ENCODE measurements at places on chromosomes 7 and 10.
A peak's percentile ranks its signal among the peaks of the same experiment; 100 is the strongest.

GRCh38 chr10:18340496-18341051 lies 200.3 kb downstream of the CACNB2 start:
- no peak for DNase-seq

DNA sequence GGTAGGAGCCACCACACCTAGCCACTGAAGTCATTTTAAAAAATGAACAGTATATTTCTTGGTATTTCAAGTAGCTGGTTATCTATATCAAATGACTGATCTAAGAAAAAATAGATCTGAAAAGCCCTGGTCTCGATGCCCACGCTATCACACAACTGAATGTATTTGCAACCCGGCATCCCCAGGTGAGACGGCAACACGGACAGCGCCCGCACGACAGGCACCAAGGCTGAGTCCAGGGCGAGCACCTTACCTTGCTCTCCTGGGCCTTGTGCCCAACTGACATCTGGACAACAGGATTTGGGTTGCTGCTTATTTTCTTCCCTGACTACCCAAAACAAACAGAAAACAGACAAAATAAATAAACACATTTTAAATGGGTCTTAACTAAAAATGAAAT lies 44.8 kb upstream of the NCAPG2 start:
- no peak for DNase-seq

GRCh38 chr10:58833771-58834561 lies 321.3 kb downstream of the BICC1 start:
- DNase-seq, result no peak

DNA sequence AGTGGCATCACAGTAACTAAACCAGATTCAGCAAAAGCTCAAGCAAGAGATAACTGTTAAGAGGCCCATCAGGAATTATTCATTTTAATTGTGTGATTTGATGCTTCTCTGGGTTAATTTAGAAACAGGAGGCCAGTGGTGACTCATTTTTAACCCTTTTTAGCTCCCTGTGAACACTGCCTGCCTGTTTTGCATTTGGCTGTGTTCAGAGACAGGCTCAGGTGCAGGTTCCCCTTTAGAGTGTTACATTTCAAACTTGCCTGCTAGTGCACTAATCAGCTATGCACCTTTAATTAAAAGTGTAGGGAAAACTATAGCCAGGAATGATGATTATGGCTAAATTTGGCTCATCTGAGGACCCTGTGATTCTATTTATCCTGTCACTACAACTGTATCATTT lies 6.5 kb downstream of the STAMBPL1 start:
- DNase-seq, result no peak

GRCh38 chr7:44213877-44214388 lies 13.2 kb downstream of the YKT6 start:
- peak; percentile 31 for DNase-seq

- no peak for DNase-seq
Observed at GRCh38 chr10:70376436-70377378, 5.7 kb downstream of the LRRC20 start.

- DNase-seq, result no peak
Observed at GRCh38 chr10:28496017-28496416, 36.9 kb upstream of the WAC start.

DNA sequence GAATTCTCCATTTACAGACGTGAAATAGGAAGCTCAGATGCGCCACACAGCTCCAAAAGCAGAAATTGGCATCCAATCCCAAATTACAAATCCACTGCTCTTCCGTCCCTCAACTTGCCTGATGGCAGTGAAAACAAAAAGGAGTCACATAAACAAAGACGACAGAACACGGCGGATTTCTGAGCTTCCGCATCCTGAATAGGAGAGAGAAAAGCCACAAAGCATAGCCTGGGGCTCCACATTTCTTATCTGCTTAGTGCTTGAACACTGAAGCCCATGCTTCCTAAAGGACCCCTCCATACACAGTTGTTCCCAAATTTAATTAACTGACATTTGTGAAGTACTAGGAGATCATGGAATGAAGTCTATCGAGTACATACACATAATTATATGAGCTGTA lies 32.6 kb downstream of the BEND7 start:
- no peak for DNase-seq

DNA sequence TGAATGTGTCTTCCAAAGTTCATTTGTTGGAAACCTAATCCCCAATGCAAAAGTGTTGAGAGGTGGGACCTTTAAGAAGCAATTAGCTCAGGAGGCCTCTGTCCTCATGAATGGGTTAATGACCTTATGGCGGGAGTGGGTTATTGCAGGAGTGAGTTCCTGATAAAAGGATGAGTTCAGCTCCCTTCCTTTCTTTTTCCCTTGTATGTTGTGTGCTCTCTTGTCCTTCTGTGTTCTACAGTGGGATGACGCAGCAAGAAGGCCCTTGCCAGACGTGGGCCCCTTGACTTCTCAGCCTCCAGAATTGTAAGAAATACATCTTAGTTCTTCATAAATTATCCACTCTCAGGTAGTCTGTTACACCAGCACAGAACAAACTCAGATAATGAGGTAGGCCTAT lies 206.0 kb downstream of the DNAJC1 start:
- no peak for DNase-seq

DNA sequence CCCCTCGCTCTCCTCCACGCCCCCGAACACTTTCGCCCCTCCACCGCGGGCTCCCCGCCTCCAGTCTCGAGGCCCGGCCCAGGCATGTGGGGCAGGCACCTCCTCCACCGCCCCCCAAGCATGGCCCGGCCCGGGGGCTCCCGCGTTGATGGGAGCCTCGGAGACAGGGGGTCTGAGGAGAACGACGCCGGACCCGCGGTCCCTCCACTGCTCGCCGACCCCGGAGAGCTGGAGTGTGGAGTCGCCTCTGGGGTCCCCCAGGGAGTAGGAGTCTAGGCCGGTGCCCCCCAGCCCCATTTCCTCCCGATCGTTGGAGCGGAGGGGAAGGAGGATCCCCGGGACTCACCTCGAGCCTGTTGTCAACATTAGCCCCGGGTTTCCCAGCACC lies 206 bp downstream of the UPF2 start:
- DNase-seq, result no peak

- no peak for DNase-seq
Observed at GRCh38 chr7:140085447-140085846, 22.7 kb upstream of the PARP12 start.

- no peak for DNase-seq
Observed at GRCh38 chr7:70585071-70585470, 546.9 kb upstream of the GALNT17 start.

DNA sequence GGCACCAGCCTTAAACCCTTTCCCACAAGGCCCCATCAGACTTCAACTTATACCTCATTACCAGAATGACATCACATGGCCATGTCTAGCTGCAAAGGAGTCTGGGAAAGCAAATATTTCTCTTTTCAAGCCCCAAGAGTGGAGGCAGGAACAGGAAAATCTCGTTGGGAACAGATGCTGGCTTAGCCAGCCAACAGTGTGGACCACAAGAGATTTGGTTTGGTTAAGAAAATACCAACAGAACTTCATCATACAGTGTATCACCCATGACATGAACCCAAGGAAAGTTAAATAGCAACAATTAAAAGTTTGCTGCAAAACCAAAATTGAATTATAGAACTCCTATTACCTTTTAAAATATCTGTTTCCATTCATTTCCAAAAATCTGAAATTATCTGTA lies 2.2 kb upstream of the MET start:
- DNase-seq, result no peak

DNA sequence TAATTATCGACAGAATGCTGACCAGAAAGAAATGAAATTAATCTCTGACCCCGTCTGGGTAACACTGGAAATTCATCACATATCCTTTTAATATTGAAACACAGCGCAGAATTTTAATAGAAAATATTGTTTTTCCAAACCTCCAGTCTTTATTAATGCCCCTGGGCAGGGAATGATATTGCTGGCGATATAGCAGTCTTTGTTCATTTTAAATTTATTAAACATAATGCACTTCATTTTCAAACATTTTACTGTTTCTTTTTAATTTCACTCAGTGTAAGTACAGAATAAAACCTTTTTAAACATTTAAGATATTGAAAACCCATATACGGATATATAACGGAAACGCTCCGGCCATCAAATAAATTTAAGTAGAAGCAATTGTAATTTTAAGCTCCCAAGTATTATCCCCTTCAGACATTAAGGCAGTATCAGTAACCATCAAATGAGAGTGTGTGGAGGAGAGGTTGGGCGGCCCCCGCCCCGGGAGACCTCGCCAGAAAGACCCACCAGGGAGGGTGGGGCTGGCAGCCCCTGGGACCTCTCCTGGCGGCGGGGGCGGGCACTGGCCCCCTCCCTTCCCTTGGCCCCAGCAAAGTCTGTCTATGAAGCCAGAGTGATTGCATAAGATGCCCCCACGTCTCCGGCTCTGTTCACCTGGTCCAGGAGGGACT lies 10.8 kb downstream of the UNCX start:
- no peak for DNase-seq

GRCh38 chr10:125023255-125023654 lies 81.3 kb downstream of the ZRANB1 start:
- DNase-seq, result peak; percentile 78

GRCh38 chr7:151060416-151061212 lies 1.2 kb downstream of the SLC4A2 start:
- DNase-seq, result no peak

DNA sequence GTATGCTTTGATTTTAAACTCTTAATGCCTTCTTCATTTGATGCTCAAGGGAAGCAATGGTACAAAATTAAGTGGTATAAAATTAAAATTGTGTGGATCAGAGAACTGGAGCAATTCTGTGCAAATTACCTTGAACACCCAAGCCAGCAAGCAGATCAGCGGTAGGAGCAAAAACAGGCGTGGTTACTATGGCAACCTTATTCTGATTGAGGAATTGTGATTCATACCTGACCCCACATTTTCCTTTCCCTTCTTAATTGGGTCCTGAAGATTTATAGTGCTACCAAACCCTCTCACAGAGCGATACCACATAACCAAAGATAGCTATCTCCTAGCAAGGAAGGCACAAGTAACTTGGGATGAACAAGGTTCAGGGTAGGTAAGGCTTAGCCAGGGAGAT lies 72.5 kb upstream of the FZD1 start:
- no peak for DNase-seq

DNA sequence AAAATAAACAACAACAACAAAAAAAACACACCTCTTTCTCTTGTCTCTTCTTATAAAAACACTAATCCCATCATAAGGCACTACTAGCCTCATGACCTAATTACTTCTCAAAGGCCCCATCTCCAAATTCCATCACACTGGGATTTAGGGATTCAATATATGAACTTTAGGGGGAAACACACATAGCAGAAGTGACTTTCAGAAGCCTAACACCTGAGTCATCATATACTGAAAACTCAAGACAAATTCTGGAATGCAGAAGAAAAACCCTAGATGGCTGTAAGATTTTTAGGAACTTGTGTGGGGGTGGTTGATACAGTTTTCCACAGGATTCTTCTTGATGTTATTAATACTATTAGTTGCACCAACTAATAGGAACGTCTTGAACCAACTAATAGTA lies 33.7 kb upstream of the CSTF2T start:
- no peak for DNase-seq

GRCh38 chr7:2242541-2243429 lies 759 bp downstream of the NUDT1 start:
- DNase-seq, result no peak

GRCh38 chr7:50217401-50217800 lies 87.1 kb upstream of the IKZF1 start:
- DNase-seq, result no peak

GRCh38 chr10:72261784-72262404 lies 11.8 kb upstream of the DDIT4 start:
- DNase-seq, result no peak

- DNase-seq, result no peak
Observed at GRCh38 chr10:29522061-29522855, 112.5 kb downstream of the SVIL start.

DNA sequence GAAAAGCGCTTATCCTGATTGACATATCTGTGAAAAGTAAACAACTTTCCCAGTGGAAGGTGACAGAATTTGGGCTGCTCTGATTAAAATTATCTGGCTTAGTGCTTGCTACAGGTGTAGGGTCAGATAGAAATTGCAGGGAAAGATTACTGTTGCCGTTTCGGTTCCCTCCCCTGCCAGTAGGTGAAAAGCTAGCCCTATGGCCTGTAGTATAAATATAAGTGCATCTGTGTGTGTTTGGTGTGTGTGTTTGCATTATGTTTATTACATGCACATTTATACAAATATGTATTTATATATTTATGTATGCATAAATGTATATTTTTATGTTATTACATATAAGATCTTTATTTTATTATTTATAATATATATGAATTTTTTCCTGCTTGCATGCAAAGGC lies 72.3 kb upstream of the VOPP1 start:
- DNase-seq, result no peak

DNA sequence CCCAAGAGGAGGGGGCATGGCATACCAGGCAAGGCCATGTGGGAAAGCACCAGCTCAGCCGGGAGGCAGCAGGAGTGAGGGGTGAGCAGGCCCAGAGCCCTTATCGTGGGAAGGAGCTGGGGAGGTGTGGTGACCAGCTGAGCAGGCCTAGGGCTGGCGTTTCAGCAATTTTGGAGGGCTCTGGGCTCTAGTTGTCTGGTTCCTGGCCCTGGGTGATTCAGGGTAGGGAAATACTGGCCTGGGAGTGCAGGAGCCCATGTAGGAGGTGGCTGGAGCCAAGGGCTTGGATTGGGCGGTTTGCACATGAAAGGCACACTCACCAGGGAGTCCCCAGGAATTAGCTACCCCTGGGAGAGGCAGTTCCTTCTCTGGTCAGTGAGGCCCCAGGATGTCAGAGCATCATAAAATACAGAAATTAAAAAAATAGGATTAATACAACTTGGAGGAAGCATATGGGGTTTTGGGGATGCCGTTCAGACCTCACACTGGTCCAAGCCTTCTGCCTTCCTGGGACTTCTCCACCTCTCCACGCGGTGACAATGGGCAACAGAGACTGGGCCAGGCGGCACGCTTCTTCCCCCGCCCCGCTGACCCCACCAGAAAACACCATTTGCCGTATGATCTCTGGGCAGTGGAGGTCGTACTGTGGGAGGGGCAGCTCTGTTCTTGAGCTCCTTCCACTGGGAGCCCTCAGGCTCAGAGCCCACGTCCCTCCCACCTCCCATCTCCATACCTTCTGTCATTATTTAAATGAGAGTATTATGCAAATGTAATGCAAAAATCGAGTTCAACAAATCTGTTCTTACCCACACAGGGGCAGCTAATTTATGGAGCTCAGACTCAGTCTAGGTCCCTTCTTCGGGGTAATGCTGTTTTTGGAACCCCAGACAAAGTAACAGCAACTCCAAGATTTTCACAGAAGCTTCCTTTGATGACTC lies 133.0 kb upstream of the FAM20C start:
- DNase-seq, result peak; percentile 37

DNA sequence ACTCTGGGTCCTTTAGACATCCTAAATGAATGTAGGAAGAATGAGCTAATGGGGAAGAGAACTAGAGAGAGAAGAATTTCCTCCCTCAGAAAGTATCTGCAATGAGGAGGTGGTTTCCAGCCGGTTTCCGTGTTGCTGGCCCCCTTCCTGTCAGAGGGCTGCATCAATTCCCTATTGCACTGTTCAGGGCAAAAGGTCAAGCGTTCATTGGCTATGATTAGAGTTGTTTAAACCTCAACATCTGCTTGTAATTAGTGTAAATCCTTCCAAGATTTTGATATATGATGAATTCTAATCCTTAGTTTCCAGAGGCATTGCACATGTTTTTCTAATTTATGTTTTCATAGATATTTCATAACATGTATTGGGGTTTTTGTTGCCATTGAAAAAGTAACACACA lies 107.3 kb upstream of the SGCE start:
- no peak for DNase-seq

All from posterior vena cava (tissue), 2 donors.